Activated CD4-positive, alpha-beta T cell treated with anti-CD3 and anti-CD28 coated beads for 4 hours (primary cell): ENCODE measurements at places on chromosomes 3 and 15.

- DNase-seq, result no peak
Measured at GRCh38 chr3:98029083-98029482, 6.0 kb downstream of the GABRR3 start.

DNA sequence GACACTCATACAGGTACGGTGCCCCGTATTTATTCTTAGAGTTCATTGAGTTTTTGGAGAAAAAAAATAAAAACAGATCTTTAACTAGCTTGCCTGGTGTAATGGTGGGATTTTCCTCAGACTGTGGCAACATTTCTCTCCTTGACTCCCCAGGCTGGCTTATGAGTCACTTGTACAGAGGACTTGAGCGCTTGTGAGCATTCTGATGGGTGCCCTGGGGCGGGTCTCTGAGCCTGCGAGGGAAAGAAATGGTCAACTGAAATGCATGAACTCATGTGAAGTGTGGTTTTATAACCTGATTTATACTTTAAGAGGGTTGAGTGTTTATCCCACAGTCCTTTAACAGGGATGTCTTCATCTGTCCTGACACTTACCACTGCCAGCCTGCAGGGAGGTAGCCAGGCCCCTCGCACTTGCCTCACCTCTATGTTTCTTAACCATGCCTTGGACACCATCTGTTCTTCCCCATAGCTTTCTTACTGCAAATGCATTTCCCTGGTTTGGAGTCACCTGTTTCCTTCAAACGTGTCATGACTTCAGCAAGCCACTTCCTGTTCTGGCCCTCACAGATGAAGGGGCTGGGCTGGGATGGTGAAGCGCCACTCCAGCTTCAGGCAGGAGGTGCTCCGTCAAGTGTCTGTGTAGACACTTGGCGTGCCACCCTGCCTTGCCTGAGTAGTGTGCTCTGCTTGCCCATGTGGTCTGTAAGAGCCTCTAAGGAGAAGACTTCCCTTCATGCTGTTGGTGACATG is 118.7 kb downstream of the PDE8A start:
- DNase-seq, result no peak

DNA sequence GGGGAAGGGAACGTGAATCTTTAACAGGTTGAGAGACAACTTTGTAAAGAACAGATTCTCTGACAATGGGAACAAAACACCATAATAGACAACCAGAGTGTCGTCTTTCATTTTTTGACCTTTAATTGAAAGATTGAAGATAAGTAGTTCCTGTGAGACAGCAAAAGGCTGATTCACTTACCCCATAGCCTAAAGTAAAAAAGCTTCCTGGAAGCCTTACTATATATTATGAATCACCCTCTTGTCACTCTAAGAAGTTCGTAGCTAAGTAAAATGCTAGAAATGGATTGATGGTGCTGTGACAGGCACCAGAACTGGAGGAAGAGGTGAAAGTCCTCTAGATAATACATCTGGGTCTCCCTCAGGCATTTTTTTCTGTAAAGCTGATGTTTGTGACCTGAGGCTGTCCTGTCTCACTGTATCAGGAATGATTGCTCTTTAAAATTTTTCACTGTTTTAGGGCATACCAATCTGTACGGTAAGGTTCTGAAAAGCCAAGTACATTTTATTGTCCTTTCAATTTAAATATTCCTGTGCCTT is 824.6 kb upstream of the SEMA6D start:
- no peak for DNase-seq

GRCh38 chr3:183737116-183737515 is 39.5 kb downstream of the YEATS2 start:
- DNase-seq, result no peak

- no peak for DNase-seq
Measured at GRCh38 chr15:48939648-48940047, 24.1 kb downstream of the SHC4 start.

- no peak for DNase-seq
Measured at GRCh38 chr3:4581920-4582611, 88.9 kb downstream of the ITPR1 start.

DNA sequence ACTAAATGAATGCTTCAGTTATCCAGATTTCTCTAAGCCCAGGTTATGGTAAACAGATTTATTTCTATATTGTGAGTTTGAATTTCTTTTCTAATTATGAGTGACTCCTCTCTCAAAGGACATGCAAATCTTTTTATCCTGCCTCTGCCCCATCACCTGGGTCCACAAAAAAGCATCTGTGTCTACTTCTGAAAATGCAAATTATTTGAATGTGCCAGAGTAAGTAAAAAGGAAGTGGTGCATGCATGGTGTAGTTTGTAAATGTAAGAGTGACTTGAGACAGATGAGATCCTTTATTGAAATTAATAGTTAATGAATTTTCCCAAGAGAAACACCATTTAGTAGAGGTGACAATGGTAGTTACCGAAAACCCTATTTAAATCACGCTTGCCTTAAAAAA is 26.9 kb downstream of the MCTP2 start:
- no peak for DNase-seq

DNA sequence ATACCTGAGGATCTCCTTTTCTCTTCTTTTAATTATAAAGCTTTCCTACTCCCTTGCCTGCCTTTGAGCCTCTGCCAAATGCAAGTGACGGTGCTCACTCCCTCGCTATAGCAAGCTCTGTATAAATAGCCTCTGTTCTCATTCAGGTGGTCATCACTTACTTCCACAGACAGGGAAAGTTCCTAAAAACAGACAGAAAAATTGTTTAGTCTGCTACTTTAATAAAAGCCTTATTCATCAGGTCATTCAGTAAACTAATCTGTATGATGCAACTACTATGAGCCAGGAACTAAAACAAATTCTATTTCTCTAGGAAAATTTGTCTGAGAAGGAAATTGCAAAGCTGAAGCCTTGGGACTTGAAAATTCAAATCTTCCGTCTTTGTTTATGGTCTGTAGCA is 10.2 kb upstream of the DLG1 start:
- DNase-seq, result no peak

GRCh38 chr15:62862717-62863116 is 179.8 kb upstream of the TPM1 start:
- no peak for DNase-seq

DNA sequence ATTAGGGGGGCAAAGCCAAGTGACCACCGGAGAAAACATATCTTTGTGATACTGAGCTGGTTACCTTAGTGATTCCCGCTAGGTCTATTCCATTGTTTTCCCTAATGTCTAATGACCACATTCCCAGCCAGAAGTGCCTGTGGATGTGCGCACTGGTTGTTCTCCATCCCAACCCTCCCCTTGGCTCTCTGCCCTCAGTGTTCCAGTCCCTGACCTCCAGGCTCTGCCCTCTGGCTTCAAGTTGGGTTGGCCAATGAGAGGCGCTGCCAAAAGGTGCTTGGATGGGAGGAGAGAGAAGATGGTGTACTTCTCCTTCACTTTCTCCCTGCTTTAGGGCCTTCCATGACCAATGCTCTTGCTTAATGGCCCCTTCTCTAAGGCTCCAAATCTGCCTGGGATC is 2.4 kb downstream of the COLQ start:
- no peak for DNase-seq

DNA sequence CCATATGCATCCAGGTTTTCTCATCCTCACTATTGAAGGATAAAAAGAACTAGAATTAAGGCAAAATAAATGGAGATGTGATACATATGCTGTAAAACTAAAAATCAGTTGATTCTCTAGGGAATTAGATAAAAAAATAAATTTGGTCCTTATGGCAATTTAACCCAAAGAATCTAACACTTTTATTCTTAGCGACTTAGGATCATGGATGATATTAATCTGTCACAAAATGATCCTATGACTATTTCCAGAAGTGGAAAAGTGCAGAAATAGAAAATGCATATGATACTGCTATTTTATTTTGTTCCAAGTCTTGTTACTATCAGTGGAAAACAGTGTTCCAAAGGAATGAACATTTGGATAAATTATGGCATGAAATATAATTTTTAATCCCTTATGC is 746.3 kb downstream of the ROBO2 start:
- no peak for DNase-seq

GRCh38 chr15:66851311-66852063 is 149.5 kb downstream of the SMAD6 start:
- DNase-seq, result peak; percentile 65

- peak; percentile 13 for DNase-seq
Measured at GRCh38 chr3:189142527-189142926, 29.2 kb upstream of the TPRG1 start.

GRCh38 chr15:93087825-93088199 is 1.2 kb downstream of the RGMA start:
- peak; percentile 40 for DNase-seq

DNA sequence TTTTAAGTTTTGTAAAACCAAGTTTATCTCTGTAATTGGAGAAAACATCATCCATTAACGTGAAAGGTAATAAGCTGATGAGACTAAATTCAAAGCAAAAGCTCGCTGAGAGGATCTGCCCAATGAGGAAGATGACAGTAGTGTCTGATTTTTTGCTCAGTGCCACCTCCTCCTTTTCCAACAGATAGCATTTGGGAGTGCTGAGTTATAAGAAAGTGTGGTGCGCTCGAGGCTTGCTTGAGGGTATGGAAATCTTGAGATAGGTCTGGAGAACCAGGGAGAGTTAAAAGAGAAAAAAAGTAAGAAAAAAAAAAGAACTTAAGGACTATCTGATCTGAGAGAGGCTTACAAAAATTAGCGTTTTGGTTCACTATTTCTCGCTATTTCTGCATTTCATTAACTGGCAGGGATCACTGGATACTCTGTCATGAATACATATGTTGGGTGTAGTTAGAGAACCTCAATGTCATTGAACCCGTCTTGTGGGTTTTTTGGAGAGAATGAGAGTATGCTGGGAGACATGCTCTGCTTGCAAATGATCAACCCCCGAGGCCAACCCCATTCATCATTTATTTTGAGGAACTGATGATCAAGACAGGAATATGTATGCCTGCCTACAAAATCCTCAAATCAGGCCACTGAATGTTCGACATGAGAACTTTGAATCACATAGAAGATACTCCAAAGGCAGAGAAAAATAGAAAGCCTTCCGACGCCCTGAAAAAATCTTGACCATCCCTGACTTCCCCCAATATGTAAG is 973 bp upstream of the USP13 start:
- no peak for DNase-seq

DNA sequence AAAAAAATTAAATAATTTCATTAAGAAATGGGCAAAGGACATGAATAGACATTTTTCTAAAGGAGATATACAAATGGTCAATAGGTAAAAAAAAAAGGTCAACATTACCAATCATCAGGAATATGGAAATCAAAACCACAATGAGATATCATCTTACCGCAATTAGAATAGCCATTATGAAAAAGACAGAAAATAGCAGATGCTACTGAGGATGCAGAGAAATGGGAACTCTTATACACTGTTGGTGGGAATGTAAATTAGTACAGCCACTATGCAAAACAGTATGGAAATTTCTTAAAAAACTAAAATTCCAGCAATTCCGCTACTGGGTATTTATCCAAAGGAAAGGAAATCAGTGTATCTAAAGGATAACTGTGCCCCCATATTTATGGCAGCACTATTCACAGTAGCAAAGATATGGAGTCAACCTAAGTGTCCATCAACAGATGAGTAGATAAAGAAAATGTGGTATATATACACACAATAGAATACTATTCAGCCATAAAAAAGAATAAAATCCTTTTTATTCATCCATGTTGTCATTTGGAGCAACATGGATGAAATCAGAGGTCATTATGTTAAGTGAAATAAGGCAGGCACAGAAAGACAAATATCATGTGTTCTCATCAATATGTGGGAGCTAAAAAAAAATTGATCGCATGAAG is 132.4 kb downstream of the RPL22L1 start:
- no peak for DNase-seq

DNA sequence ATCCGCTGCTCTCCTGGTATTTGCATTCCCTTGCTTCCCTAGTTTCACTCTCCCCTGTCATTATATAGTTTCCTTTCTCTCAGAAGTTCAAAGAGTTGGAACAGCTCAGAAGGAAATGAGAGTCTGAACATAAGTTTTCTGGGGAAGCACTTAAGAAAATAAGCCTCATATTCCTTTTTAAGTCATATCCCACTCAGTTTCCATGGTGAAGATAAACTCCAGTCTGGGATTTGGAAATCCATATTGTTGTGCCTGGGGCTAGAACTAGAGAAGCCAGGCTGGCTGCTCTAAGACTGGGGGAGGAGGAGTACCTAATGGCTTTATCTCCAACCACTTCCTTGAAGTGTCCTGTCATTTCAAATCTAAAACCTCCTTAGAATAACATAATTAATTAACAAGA is 134.2 kb upstream of the ALCAM start:
- no peak for DNase-seq

DNA sequence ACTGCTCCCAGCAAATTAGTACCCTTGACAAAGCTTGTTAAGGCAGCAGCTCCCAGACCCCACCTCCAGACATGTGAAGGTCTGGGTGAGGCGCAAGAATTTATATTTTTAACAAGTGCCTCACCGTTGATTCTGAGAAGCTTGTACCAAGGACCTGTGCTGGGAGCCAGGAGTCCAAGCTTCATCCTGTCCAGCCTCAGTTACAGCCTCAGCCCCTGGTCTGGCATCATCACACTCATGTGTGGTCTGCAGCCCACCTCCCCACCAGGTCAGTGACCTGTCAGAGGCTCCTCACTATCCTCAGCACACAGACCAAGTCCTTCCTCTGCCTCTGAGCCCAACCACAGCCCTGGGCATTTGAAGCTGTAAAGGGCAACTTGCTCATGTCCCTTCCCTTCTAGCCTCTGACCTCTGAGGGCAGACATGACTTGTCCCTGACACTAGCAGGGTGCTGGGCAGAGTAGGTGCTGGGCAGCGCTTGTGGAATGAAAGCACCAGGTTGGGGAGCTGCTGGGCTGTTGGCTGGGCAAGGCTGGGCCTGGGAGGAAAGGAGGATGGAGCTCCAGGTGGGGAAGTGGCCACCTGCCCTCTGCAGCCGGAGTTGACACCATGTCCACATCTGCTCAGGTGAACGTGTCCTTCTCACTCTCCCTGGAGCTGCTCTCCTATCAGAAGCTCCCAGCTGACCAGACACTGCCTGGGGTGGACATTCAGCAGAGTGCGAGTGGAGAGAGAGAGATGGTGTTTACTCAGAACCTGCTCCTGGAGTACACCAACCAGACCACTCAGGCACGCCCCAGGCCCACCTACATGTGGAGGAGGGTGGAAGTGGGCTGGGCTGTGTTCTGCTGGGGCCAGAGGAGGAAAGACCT is 16.9 kb downstream of the ACAA1 start:
- no peak for DNase-seq
